ENCODE measurements at places on chromosomes 1 and 21.

DNA sequence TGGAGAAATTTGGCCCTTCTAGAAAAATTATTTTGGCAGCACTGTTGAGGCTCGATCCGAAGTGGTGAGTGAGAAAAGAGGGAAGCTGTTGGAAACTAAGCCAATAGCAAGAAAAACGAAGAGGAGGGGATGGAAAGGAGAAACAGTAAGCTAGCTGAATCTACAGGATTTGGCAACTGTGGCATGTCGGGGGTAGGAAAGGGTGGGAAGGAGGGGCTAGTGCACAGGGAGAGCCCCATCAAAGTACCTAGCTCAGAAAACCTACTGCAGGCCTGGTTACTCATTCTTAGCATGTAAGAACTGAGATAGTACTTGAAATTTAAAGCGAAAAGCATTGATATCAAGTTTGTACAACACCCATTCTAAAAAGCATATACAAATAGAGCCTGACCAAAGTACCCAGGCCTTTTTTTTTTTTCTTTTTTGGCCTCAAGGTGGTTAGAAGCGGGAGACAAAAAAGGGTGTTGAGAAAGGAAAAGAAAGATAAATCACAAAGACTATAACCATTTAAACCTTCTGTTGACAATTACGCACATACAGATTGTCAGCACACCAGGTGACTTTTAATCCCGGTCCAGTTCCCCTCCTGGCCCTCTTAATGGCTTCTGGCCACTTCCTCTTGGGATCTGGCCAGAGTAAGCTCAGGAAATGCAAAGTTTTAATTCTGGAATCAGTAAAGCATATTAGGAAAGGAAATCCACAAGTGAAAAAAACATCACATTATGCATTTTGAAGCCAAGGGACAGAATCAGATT lies 50.4 kb downstream of the SLC16A1 start:
- DNase-seq, result peak; percentile 63

DNA sequence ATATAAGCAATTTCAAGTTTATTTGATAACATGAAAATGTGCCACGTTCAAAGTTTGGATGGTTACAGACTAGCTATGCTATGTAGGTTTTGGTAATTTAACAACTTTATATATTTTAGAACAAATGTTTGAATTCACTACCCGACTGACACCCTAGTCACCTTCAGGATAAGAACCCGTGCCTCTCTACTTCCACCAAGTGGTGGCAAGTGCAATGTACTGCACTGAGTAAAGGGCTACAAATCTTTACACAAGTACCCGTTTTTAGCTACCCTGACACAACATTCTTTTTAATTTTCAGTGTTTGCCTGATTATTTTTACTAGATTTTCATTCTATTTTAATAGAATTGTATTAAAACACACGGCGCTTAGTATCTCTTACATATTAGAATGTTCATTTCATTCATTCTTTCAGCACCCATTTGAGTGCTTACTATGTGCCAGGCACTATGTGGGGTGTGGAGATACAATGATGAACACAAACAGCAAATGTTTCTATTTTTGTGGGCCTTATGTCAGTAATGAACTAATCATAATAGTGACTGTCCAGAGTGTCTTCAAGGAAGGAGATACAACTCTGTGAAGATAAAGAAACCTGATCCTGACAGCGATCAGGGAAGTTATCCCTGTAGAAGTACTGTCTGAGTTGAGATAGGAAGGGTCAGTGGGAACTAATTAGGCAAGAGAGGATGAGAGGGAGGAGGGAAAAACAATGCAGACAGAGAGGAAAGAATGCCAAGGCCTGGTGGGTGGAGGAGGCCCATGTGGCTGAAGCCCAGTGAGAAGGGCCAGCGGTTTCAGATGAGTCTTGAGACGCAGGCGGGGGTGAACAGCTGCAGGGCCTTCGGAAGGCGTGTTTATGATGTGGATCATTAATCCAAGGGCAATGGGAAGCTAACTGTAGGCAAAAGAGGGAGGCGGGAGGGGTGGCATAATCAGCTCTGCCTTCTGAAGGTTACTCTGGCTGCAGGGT lies 3.8 kb downstream of the LCA5L start:
- DNase-seq, result peak; percentile 66

DNA sequence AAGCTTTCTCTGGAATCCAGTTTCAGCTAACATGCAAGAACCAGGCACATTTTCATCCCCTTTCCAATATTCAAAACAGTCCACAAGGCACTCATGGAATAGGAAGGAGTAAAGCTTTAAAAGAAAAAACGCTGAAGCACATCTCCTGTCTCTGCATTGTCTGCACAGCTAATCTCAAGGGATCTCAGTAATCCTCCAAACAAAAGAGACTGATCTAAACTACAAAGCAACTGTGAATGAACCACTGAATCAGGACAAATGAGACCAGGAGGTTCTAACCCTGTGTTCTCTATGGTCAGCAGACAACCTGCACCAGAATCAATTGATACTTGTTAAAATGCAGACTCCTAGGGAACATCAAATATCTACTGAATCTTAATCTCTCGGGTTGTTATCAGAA lies 399.0 kb downstream of the HHAT start:
- no peak for DNase-seq

- DNase-seq, result no peak
Measured at GRCh38 chr1:20262810-20263534, 27.7 kb upstream of the VWA5B1 start.

GRCh38 chr1:243605604-243606003 lies 244.4 kb downstream of the AKT3 start:
- DNase-seq, result peak; percentile 78

DNA sequence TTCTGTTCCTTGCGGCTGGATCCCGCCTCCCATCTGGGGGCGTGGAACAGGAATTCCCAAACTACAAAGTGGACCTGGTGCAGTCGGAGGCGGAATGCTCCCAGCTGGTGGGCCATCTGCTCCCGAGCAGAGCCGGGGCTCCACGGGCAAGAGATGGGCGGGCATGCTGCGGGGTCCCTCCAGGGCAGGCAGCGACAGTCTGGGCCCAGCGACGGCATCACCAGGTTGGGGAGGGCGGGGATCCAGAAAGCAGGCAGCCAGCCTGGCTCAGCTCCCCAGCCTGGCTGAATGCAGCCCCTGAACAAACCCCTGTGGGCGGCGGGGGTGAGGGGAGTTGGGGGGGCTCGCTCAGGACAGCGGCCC lies 3.6 kb downstream of the MEGF6 start:
- no peak for DNase-seq

- DNase-seq, result no peak
Measured at GRCh38 chr1:40399984-40400704, 26.6 kb downstream of the SMAP2 start.

GRCh38 chr1:81929106-81929505 lies 128.4 kb downstream of the ADGRL2 start:
- no peak for DNase-seq

DNA sequence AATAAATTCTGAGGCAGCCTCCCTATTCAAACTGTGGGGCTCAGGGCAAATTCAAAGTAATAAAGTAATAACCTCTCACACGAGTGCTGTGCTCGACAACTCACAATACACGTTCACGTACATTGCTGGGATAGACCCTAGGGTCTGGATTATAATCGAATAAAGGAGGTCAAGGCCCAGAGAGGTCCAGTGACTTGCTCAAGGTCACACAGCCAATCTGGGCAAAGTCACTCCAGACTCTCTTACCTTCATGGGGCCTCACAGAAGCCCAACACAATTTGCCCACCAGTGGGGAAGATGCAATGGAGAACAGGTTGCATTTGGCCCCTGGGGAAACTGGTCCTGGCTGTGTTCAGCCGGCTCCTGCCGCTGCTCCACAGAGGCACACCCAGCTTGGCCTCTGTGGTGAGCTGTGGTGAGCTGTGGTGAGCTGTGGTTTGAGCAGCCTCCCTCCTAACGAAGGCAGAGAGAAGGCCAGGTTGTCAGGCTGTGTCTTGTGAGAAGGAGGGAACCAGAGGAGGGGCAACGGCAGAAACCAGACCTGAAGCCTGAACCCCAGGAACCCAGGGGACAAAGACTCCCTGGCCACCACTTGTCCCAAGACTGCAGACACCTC lies 35.1 kb downstream of the NUAK2 start:
- no peak for DNase-seq

- peak; percentile 72 for DNase-seq
Measured at GRCh38 chr1:22969304-22969709, 3.4 kb downstream of the LACTBL1 start.

DNA sequence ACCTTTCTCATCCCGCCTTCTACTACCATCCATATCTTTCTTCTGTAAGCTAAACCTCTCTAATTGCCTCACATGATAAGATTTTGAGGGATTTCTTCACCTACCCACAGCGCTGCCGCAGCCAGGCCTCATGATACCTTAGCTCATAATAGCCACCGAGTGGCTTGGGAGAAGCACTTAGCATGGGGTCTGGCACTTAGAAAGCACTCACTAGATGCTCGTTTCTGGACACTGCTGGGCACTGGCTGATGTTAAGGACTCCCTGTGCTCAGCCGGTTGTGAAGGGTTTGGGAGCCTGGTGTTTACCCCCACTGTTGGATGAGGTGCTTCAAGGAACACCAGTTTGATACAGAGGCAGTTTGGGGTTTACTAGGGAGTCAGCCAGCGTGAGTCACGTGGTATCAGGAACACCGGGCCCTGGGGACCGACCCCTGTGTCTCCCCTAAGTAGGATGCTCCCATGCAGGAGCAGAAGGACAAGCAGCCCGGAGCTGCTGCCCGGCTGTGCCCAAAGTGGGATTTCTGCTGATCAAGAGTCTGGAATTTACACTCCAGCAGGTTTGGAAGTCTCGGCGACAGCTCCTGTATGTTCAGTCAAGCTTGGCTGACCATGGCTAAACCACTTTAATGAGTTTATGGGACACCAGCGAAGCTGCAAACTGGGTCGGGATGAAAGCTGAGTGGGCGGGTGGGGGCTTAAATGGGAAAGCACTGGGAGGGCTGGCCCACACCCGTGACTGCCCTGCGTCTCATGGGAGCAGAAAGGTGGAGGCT lies 63.3 kb downstream of the GALNT2 start:
- no peak for DNase-seq

DNA sequence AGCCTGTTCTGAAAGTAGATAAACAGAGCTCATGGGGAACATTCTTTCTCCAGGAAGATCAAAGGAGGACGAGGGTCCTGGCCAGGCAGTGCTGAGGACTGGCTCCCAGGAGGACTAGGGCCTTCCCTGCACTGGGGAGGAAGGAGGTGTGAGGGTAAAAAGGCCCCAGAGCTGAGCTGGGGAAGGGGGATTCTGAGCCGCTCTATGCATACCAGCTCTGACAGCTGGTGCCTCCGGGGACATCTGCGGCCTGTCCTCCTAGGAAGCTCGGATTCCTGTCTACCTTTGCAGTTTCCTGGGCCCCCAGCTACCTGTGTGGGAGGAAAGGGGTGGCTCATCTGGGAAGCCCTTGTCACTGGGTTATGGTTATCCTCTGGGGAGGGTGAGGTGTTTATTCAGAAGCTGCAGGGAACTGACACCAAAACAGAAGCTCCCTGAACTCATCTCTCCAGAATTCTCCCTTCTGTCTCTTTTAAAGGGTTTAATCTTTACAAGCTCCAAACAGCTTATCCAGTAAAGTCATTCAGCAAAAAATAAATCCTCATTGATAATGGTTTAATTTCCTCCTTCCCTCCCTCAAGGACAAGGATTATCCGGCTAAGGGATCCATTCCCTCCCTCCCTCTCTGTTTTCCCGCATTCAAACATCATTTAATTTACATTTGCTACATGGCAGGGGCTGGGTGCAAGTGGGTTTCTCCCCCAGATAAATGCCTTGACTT lies 31.0 kb downstream of the NENF start:
- DNase-seq, result no peak

Data from fibroblast of the aortic adventitia (primary cell).